Heart left ventricle (tissue), 16 donors: ENCODE measurements at places on chromosomes 12 and 14. TPM values are rescaled to one million over a fixed set of nuclear protein-coding genes. Genes with fewer than 3 reads are reported as not detected.

- DNase-seq, result no peak
Measured at GRCh38 chr12:82870771-82871377, 184.2 kb downstream of the TMTC2 start.

- no peak for DNase-seq
Measured at GRCh38 chr12:114186241-114187002, 219.5 kb downstream of the TBX5 start.

GRCh38 chr12:121849665-121850064 is 9.0 kb downstream of the HPD start:
- no peak for DNase-seq

DNA sequence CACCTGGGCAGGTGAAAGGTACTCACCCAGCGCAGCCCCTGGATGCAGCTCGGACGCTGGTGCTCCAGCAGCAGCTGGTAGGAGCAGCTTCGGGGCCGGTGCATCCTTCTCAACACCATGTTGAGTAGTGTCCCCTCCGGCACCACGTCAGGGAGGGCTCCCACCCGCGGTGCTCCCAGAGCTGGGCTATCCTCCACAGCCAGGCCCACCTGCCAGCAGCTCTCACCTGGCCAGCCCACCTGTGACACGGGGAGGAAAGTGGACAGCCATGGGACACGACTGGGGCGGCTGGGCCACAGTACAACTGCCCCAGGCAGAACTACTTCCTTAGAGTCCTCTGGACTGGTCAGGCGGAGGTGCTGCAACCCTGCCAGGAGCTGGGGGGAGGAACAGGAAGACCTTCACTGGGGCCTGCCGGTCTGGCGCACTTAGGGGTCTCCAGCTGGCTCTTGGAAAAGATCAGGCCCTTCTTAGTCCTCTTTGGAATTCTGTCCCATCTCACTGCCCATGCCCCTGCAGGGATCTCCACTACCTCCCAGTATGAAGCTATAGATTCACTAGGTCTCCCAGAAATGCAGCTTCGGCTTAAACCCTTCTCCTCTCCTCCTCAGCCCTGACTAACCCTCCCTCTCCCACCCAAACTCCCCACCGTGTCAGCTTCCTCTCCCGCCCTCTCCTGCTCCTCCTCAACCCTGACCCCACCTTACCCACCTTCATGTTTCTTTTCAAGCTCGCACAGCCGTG is 668 bp downstream of the RAPGEF3 start:
- DNase-seq, result peak; percentile 58

GRCh38 chr14:95522556-95522955 is 6.1 kb upstream of the SYNE3 start:
- DNase-seq, result no peak

- DNase-seq, result no peak
Measured at GRCh38 chr12:40171501-40171900, 53.3 kb upstream of the LRRK2 start.

DNA sequence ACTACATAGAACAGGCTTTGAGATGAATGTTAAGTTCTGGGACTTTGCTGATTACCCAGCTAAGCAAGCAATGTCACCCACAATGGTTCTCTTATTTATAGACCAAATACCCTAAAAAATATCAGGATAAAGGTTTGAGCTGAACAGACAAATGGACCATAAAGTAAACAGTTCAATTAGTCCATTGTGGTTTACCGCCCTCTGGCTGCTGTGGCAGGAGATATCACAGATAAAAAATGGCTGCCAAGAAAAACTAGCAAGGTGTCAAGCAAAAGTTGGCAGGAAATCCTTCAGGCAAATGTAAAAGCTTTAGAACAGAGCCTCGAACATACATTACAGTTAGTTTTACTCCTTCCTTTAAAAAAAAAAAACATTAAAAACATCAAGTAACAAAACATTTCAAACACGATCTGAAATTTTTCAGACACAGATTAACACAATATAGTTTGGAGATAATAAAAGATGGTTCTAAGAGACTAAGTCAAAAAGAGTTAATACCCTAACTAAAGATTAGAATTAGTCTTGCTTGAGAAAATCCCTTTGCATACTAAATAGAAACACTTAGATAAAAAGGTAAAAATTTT is 41.3 kb downstream of the MED13L start:
- peak; percentile 46 for DNase-seq

- DNase-seq, result no peak
Measured at GRCh38 chr12:106070611-106071010, 68.1 kb downstream of the NUAK1 start.

Gene MAP1LC3B2
- total RNA-seq, result 4.8 TPM

DNA sequence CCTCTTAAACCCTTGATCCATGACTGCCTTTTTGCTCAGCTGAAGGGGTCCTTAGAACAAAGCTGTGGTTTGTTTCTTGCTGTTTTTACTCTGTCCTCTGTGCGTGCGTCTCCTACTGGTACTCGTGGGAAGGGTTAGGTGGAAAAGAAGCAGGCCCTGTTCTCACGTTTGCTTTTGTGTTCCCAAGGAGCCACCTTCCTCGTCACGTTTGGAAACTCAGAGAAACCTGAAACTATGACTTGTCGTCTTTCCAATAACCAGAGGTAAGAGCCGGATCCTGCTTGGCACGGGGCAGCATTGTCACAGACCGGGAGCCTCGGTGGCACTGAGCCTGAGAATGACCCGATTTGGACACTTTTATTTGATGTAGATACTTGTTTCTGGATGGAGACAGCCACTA is 13.1 kb downstream of the ZFYVE21 start:
- no peak for DNase-seq

GRCh38 chr12:69024413-69024812 is 91.4 kb upstream of the CPM start:
- no peak for DNase-seq

DNA sequence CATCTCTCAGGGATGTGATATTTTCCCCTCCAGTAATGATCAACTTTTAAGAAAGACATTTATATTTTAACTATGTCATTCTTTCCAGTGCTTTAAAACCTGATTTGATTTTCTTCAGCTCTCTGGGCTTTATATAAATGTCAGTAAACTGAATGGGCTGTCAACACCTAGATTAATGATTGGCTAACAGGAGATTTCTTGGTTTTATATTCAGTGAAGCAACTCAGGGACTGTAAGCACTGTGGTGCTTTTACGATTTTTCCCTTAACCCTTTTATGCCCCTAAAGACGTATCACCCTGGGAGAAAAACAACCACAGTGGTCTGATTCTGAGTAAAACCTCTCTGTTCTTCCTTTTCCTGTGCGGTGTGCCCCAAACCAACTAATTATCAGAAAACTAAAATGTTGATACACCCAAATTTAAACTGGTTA is 38.0 kb downstream of the PTGER2 start:
- no peak for DNase-seq

- no peak for DNase-seq
Measured at GRCh38 chr12:1256285-1256684, 265.3 kb downstream of the ERC1 start.

Gene RNASE3
- not detected for total RNA-seq

Gene APOLD1
- 22.7 TPM for total RNA-seq

DNA sequence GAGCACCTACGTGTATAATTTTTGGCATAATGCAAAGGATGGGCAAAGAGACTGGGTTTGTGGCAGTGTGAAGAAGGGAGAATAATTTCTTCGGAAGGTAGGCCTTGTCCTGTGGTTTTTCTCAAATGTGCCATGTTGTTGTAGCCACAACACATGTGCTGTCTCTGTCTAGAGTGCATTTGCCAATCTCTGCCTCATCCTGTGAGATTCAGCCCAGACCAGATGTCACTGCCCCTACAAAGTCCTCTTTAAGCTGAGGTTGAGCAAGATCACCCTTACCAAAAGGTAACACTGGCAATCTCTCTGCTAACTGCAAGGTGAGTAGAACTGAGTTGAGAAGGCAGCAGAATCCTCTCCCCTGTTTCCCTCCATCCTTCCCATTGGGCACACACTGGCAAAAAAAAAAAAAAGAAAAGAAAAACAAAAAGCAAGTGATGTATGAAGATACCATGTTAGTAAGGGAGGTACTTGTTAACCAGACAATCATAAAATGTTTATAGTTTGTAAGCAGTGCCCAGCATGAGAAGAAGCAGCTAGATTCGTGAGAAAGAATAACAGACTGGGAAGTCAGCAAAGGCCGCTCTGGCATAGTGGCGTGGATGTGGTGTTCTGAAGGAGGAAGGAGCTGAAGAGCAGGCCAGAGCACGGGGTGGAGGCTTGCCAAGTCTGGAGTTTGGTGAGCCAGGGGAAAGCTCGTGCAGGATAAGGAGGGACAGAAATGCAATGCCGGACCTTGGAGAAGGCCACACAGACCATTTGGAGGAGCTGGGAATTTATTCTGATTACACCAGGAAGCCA is 18.9 kb downstream of the DYRK2 start:
- DNase-seq, result peak; percentile 87

GRCh38 chr14:37170993-37171392 is 1.4 kb downstream of the SLC25A21 start:
- no peak for DNase-seq

Gene RIPK3
- 3.1 TPM for total RNA-seq

DNA sequence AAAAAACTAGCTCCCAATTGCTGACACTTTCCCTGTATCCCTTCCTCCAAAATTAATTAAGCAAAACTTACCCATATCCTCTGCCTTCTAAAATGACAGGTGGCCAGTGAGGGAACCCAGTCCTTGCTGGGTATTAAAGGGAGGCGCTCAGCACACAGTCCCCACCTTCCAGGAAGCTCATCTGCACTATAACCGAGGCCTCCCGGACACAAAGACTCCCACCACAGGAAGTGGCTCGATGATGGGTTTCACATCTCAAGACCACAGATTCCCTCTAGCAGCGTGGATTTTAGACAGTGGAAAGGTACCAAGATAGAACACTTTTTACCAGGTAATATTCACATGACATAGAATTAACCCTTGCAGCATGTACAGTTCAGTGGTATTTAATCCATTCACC is 126.8 kb upstream of the NCOR2 start:
- peak; percentile 29 for DNase-seq

- DNase-seq, result no peak
Measured at GRCh38 chr12:107622001-107622400, 63.6 kb upstream of the PWP1 start.

GRCh38 chr14:79279645-79280597 is 931.4 kb downstream of the DIO2 start:
- no peak for DNase-seq

DNA sequence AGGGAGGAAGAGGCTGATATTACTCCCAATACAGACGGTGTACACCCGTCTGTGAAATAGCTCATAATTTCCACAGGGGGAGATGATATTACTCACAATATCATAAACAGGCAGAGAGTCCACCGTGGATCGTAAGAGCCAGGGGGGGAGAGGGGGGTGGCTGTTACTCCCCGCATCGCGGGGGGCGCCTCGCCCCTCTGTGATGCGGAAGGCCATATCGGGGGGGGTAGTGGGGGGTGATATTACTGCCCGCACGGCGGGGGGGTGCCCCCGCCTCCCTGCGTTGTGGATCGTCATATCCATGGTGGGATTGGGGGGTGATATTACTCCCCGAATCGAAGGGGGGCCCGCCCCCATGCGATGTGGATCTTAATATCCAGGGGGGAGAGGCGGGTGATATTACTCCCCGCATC is 91.9 kb downstream of the FRMD6 start:
- DNase-seq, result no peak

GRCh38 chr14:98234208-98234607 is 1037.8 kb downstream of the BCL11B start:
- no peak for DNase-seq

GRCh38 chr14:101997429-101998336 is 33.3 kb downstream of the DYNC1H1 start:
- no peak for DNase-seq

- no peak for DNase-seq
Measured at GRCh38 chr14:54148251-54148650, 191.6 kb upstream of the BMP4 start.

Gene INSM2
- not detected for total RNA-seq

Gene ST8SIA1
- 5.1 TPM for total RNA-seq

DNA sequence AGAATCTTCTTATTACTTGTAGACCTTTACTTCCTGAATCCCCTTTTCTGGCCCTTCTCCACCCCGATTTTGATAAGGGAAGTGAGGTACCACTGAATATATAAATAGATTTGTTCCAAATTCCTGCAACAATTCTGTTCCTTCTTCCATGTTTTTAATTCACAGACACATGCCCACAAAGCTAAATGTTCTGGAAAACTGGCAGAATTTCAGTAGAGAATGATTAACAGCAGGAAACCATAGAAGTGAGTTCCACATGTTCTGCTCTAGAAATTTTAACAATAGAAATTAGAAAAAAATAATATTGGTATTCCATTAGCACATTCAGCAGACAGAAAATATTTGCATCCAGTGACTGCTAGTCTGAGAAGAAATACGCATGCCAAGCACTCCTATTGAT is 139.6 kb downstream of the SLC2A13 start:
- no peak for DNase-seq

- DNase-seq, result no peak
Measured at GRCh38 chr12:27057543-27057942, 24.8 kb downstream of the C12orf71 start.

- DNase-seq, result no peak
Measured at GRCh38 chr14:73232984-73233383, 4.3 kb upstream of the PAPLN start.

DNA sequence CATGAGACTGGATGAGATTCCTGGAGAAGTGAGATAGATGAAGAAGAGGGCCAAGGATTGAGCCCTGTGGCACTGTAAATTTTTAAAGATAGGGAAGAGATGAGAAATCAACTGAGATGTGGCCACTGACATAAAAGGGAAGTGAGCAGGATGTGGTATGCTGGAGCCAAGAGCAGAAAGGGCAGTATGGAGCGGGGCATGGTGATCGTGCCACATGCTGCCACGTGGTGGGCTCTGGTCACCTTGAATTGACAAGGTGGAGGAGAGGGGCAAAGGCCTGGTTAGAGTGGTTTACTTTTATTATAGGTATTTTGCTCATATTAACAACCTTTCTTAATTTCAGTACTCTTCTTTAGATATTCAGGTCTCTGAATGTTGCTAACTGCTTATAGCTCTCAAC is 257.9 kb downstream of the NEDD1 start:
- DNase-seq, result no peak

DNA sequence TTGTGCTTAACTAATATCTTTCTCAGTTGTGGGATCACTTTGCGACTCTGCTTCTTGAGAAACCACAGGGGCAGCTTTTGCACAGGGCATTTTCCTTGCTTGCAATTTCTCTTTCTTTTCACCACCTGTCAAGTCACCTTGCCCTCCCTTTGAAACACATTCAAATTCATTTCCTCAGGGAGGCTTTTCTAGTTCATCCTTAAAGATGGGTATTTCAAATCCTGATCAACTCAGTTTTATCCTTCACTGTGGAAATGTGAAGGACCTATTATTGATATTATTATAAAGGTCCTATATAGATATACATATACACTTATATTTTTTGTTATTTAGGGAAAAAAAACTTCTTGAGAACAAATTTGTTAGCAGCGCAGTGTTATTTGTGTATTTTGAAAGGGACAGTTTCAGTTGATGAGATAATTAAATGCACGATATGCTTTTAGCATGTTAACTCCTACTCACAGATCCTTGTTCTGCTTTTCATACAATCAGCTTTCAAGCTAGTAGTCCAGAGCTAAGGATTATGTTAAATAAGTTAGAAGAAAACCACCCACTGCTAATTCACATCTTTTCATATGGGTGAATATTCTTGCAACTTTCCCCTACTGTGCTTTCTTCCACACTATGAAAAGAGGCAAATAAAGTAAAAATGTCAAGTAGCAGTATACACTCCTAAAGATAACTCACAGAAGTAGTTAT is 501.4 kb upstream of the RGS6 start:
- no peak for DNase-seq
